ENCODE measurements at places on chromosomes 1 and 21. TPM values are rescaled to one million over a fixed set of nuclear protein-coding genes. Genes with fewer than 3 reads are reported as not detected.

Gene LPAR3
- 4.1 TPM for total RNA-seq

Gene FAM72A
- total RNA-seq: 17.9 TPM

Gene SEC16B
- 0.08 TPM for total RNA-seq

Gene OR2G3
- not detected for total RNA-seq

Gene RNU1-3
- total RNA-seq: under 0.01 TPM

Gene KLHDC7A
- not detected for total RNA-seq

Gene CFAP126
- not detected for total RNA-seq

- no peak for DNase-seq
- H3K27ac ChIP-seq: no peak overlapping the region
- no peaks in the 10 kb centered on the region for H3K27me3 ChIP-seq
- H3K4me1 ChIP-seq: no peaks in the 10 kb centered on the region
Observed at GRCh38 chr1:185341196-185341781, 24.2 kb upstream of the IVNS1ABP start.

GRCh38 chr1:85846706-85847105 lies 138.5 kb upstream of the ZNHIT6 start:
- H3K36me3 ChIP-seq: no peaks in the 10 kb centered on the region
- no peak overlapping the region for H3K27ac ChIP-seq
- DNase-seq: peak; percentile 29
- peaks cover 30% of the 10 kb centered on the region for H3K4me1 ChIP-seq

DNA sequence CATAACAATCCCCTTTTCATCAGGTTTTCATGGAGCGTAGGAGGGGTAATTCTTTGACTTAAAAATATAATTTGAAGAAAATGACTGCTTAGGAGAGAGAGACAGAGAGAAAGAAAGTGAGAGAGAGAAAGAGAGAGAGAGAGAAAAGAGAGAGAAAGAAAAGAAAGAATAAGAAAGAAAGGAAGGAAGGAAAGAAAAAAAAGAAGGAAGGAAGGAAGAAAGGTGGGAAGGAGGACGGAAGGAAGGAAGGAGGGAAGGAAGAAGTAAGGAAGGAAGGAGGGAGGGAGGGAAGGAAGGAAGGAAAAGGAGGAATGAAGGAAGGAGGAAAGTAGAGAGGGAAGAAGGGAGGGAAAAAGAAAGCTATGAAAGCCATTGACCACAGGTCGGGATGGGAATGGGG lies 10.8 kb upstream of the DEGS1 start:
- no peaks in the 10 kb centered on the region for H3K27me3 ChIP-seq
- H3K4me3 ChIP-seq: no peak overlapping the region
- no peaks in the 10 kb centered on the region for H3K36me3 ChIP-seq
- H3K27ac ChIP-seq: no peak overlapping the region
- no peak for DNase-seq
- no peaks in the 10 kb centered on the region for H3K4me1 ChIP-seq

DNA sequence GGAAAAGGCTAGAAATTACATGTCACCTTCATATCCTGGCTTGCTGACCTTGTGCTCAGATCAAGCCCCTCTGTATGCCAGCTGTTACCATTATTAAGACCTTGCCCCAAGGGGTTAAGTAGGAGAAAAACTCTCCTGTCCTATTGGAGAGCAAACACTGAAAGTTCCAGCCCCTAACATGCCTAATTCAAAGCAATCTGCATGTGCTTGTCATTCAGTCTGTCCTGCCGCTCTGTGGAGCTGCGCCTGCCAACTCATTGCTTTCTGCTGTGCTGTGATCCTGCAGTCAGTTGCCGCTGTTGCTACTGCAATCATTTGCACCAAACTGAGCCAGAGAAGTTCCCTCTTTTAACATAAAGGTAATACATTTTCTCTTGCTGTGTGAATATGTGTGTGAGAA lies 113.4 kb downstream of the DISP1 start:
- H3K27me3 ChIP-seq: no peaks in the 10 kb centered on the region
- peak; percentile 98 for DNase-seq

- no peak overlapping the region for H3K4me3 ChIP-seq
- no peak overlapping the region for H3K27ac ChIP-seq
- no peaks in the 10 kb centered on the region for H3K36me3 ChIP-seq
- no peak for DNase-seq
Observed at GRCh38 chr1:217315346-217315745, 315.5 kb downstream of the GPATCH2 start.

DNA sequence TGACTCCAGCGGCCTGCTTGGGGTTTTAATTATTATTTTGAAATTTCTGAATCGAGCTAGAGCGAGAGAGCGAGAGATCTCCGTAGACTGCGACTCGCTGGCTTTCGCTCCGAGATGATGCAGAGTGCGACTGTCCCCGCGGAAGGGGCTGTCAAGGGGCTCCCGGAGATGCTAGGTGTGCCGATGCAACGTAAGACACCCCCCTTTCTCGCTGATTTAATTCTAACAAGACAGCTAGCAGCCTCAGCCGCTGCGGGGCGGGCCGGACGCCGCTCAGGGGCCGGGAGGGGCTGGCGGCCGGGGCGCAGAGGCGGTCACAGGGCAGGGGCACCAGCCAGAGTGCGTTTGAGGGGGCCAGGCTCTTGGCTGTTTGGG lies 339 bp downstream of the LHX4 start:
- H3K4me1 ChIP-seq: no peaks in the 10 kb centered on the region
- H3K27me3 ChIP-seq: peaks cover 4% of the 10 kb centered on the region
- H3K4me3 ChIP-seq: peak overlapping the region; percentile 83
- peak overlapping the region; percentile 19 for H3K27ac ChIP-seq

DNA sequence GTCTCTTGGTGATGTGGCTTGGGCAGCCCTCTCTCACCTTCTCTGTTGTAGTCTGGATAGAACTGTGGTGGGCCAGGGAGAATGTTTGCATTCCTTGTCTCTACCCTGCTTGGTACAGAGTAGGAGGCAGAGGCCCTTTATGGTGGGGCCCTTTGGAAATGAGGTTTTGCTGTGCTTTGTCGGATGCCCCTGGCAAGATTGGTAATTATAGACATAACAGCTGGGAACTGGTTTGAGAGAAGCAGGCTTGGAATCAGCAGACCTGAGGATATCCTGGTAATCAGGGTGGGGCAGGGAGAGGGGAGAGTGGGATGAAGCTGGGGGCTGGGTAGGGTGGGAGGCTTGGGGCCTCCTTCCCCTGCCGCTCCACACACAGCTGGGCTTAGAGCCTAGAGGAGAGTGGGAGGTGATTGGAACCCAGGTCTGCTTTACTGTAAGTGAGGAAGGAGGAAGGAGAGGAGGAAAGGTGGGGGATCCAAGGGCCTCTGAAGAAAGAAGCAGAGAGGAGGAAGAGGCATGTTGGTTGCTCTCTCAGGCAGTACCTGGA lies 5.0 kb downstream of the VANGL2 start:
- H3K4me3 ChIP-seq: no peak overlapping the region
- peaks cover 13% of the 10 kb centered on the region for H3K4me1 ChIP-seq
- H3K27me3 ChIP-seq: no peaks in the 10 kb centered on the region
- DNase-seq: peak; percentile 43
- H3K27ac ChIP-seq: no peak overlapping the region

DNA sequence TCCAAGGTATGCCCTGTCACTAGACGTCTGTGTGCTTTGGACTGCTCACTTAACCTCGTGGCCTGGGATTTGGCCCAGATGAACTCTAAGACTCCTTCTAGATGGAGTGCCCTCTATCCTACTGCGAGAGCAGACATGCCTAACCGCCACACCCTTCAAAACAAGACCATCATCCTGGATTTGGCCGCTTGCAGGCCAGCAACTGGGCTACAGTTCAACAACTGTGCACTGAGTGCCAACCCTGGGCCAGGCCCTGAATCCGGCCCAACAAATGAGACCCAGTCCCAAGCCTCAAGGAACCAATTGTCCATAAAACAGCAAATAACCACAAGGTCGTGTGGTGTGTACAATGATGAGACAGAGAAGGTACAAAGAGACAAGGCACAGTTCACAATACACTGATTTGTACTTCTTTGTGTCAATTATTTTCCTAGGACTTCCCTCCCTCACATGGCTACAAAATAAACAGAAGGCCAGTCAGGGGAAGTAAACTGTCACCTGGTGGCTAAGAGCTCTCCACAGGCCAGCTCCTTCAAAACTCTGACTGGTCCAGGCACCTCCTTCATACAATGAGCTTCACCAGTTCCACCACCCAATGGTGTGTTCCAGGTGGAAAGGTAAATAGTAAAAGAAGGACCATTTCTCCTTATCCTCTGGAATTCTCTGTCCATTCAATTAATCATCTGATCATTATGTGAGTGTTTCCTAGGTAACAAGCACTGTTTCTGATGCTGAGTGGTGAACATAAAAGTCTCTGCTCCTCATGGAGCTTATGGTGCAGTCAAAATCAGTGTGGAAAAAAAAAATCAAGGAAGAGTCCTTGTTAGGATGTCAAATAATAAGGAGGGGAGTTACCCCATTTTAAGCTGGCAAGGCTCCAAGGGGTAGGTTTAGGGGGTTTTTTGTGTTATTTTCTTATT lies 60.4 kb downstream of the CAPZB start:
- no peaks in the 10 kb centered on the region for H3K4me1 ChIP-seq
- H3K36me3 ChIP-seq: no peaks in the 10 kb centered on the region
- no peak overlapping the region for H3K27ac ChIP-seq

- DNase-seq: no peak
- H3K36me3 ChIP-seq: no peaks in the 10 kb centered on the region
- no peak overlapping the region for H3K4me3 ChIP-seq
- H3K27ac ChIP-seq: no peak overlapping the region
Observed at GRCh38 chr1:245538671-245539070, 383.9 kb downstream of the KIF26B start.

- H3K4me3 ChIP-seq: no peak overlapping the region
- no peaks in the 10 kb centered on the region for H3K36me3 ChIP-seq
- DNase-seq: no peak
- no peaks in the 10 kb centered on the region for H3K27me3 ChIP-seq
- H3K27ac ChIP-seq: no peak overlapping the region
Observed at GRCh38 chr1:242556276-242556675, 31.8 kb upstream of the PLD5 start.

GRCh38 chr1:40593449-40594186 lies 62.2 kb downstream of the ZNF684 start:
- H3K27me3 ChIP-seq: no peaks in the 10 kb centered on the region
- H3K27ac ChIP-seq: no peak overlapping the region
- H3K4me1 ChIP-seq: 0 out of 2 replicates have a peak, but pooled peaks cover 4% of the 10 kb centered on the region
- peak; percentile 11 for DNase-seq
- H3K4me3 ChIP-seq: no peak overlapping the region

- DNase-seq: peak; percentile 94
- peak overlapping the region; percentile 37 for H3K4me3 ChIP-seq
- H3K27ac ChIP-seq: peak overlapping the region; percentile 92
Observed at GRCh38 chr1:145985502-145986439, 10.6 kb downstream of the TXNIP start.

DNA sequence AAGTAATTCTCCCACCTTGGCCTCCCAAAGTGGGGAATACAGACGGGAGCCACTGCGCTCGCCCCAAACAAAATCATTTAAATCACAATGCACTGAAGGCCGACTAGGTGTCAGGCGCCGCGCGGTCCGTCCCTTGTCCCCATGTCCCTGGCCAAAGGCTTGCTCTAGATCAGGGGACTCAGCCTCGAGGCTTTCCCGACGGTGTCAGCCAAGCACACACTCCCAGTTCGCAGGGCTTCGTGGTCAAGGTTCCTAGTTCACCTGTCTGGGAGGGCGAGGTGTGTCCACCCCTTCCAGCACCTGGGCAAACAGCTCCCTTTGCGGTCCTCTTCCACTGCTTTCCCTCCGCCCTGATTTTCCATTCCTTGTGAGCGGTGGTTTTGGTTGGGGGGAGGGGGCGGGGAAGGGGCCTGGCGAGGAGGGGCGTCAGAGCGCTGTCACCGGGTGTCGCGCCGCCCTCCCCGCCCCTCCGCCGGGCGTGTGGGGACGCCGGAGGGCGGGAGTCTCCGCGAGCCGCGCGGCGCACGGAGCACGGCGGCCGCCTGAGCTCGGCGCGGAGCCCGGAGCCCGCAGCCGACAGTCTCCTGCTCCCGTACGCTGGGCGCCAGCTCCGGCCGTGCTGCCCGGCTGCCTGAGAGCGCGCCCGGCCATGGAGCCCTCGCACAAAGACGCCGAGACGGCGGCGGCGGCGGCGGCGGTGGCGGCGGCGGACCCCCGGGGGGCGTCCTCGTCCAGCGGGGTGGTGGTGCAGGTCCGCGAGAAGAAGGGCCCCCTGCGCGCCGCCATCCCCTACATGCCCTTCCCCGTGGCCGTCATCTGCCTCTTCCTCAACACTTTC lies at the start of gene STUM:
TSS of gene STUM (plus strand) at position 509 of the 838 bp plus-strand sequence. CDS start at position 650, 141 bp downstream.
- peak within 1 kb of the TSS; percentile 73 for H3K27ac ChIP-seq
- no peaks in the 10 kb centered on the region for H3K27me3 ChIP-seq
- H3K4me1 ChIP-seq: peaks cover 32% of the 10 kb centered on the region
- no peak for DNase-seq
- H3K36me3 ChIP-seq: no peaks in the 10 kb centered on the region

DNA sequence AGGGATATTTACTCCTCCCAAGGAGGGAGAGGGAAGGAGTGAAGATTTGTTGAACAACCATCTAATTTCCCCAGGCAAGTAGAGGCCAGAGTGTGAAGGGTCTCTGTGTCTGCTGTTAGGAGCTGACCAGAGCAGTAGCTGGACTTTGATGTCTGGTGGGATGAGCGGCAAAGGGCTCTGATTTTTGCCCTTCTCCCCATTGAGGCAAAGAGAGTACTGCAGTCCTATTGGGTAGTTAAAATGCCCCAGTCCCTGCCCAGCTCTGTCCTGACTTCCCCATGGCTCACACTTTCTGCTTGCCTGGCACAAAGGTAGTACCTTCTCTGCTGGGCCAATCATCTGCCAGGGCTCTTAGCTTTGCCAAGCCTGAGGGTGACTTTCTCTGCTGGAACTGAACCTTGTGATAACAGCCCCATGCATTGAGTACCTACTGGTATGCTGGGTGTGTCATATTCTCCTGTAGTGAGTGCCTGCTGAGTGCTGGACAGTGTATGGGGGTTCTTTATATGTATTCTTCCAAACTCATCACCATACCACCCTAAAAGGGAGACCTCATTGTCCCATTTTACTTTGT lies 64.0 kb upstream of the SELENON start:
- H3K4me1 ChIP-seq: peaks cover 65% of the 10 kb centered on the region
- H3K36me3 ChIP-seq: no peaks in the 10 kb centered on the region
- H3K27me3 ChIP-seq: no peaks in the 10 kb centered on the region

DNA sequence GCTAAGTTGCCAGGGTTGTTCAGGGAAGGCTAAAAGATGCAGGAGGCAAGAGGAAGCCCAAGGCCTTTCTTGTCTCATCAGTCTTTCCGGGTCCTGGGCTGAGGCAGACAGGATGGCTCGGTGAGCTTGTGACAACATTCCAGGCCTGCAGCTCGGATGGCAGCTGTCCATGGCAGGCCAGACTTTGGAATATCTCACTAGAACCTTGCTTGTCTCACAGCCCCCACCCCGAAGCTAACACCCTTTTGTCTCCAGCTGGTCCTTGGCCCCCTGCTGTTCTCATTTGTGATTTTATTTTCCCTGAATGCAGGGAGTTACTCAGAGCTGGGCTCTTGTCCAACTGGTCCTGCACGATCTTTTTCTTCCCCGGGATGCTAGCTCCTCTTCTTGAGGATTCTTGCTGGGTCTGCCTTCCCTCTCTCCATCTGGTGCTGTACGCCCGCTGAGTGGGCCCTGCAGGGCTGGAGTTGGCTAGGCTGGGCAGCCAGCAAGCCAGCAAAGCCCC lies 477.2 kb upstream of the CAMK1G start:
- peaks cover 45% of the 10 kb centered on the region for H3K4me1 ChIP-seq
- peak overlapping the region; percentile 87 for H3K27ac ChIP-seq
- no peaks in the 10 kb centered on the region for H3K36me3 ChIP-seq

- H3K4me1 ChIP-seq: no peaks in the 10 kb centered on the region
- H3K27ac ChIP-seq: no peak overlapping the region
- H3K27me3 ChIP-seq: no peaks in the 10 kb centered on the region
- no peak for DNase-seq
- H3K4me3 ChIP-seq: no peak overlapping the region
- H3K36me3 ChIP-seq: no peaks in the 10 kb centered on the region
Observed at GRCh38 chr1:147726168-147726567, 34.2 kb downstream of the GJA5 start.

GRCh38 chr1:167342846-167343245 lies 122.2 kb downstream of the POU2F1 start:
- H3K4me3 ChIP-seq: no peak overlapping the region
- no peak overlapping the region for H3K27ac ChIP-seq
- DNase-seq: no peak

- DNase-seq: no peak
- no peak overlapping the region for H3K4me3 ChIP-seq
- no peaks in the 10 kb centered on the region for H3K27me3 ChIP-seq
Observed at GRCh38 chr1:233412812-233413211, 85.3 kb downstream of the MAP3K21 start.
